Activated effector memory CD4-positive, alpha-beta T cell treated with Interleukin-2 at 50 U/mL for 16 hours (primary cell): ENCODE measurements at places on chromosomes 1 and 21.

- no peak for DNase-seq
Observed at GRCh38 chr21:39386194-39386593, 37.3 kb upstream of the HMGN1 start.

- no peak for DNase-seq
Observed at GRCh38 chr21:44557491-44558328, 885 bp downstream of the KRTAP10-3 start.

DNA sequence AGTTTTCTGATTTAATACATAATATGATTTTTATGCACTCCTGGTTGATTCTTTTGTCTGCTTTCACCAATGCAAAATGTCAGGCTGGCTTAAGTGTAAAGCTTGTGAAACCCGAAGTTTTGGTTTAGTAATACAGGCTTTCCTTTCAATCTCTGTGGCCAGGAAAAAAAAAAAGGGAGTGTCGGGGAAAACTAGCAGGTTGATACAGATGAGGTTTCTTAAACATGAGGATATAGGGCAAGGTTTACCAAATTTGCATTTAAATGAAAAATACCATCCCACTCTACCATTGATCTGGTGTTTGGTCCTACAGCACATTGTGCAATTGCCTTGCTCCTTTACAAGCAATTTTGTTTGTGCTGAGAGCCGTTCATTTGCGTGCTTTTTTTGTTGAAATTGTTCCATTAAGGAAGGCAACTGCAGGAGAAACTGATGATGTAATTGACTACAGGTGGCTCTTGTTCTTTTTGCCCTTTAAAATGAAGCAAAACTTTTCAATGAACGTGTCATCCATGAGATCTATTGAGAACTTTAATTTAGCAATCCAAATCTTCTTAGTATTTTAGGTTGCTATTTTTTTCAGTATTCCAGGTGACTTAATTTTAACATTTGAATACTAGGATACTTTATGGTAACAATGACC lies 22.7 kb downstream of the CLIC6 start:
- DNase-seq: no peak

DNA sequence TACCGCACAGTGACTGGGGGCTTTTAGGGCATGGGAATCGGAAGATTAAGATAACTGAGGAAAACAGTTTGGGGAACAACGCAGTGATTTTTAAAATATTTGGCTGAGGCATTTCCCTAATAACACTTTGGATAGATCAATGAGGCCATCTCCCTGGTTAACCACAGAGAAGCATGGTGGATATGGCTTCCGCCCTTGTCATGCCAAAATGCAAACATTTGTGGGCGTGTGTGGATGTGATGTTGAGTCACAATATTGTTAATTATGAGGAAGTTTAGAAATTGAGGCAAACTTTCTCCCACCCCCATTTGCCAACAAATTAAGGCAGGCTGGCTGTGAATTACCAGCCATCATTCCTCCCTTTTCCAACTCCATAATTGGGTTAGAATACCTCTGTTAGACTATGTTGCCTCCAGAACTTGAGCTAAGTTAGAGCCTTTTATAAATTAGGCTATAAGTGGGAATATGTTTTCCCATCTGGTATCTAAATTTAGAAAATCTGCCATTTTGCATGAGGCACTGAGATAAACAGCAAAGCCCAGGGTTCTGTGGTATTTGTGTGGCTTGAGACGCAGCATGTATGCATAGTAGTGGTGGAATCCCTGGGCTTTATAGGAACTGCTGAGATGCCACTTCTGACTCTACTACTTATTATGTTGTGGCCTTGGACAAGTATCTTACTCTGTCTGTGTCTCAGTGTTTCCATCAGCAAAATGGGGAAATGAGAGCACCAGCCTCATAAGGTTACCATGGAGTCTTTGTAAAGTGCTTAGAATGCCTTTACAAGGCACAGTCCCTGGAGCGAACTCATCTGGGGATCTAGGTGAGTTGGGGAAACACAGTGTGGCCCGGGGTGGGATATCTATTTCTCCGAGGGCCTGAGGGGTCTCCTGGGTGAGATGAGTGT lies 154.6 kb downstream of the C1orf94 start:
- DNase-seq: no peak

GRCh38 chr1:36137776-36138175 lies 11.5 kb downstream of the TRAPPC3 start:
- DNase-seq: no peak

GRCh38 chr1:218985424-218985984 lies 188.2 kb upstream of the LYPLAL1 start:
- DNase-seq: no peak

DNA sequence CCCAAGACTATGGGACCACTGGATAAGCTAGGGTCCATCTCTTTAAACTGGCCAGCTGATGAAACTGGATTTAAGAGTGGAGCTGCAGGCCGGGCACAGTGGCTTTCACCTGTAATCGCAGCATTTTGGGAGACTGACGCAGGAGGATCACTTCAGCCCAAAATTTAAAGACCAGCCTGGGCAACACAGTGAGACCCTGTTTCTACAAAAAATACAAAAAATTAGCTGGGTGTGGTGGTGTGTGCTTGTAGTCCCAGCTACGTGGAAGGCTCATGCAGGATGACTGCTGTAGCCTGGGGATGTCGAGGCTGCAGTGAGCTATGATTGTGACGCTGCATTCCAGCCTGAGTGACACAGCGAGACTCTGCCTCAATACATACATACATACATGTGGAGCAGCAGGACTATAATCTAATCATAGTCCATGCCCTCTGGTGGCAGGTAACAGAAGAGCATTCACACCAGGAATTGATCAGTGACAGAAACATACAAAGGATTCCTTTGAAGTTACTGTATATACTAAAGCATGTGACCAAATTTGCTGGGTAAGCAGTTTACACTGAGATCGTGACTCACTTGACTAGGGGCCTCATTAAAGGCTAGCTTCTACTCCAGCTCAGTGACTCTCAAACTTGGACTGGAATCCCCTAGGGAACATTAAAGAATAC lies 101.5 kb upstream of the SLFNL1 start:
- no peak for DNase-seq
